ENCODE measurements at places on chromosomes 12 and 14.

- DNase-seq, result no peak
Observed at GRCh38 chr12:122184517-122184916, 1.6 kb downstream of the LRRC43 start.

GRCh38 chr12:11941606-11942337, 129.0 kb upstream of the BCL2L14 start:
- peak; percentile 93 for DNase-seq

DNA sequence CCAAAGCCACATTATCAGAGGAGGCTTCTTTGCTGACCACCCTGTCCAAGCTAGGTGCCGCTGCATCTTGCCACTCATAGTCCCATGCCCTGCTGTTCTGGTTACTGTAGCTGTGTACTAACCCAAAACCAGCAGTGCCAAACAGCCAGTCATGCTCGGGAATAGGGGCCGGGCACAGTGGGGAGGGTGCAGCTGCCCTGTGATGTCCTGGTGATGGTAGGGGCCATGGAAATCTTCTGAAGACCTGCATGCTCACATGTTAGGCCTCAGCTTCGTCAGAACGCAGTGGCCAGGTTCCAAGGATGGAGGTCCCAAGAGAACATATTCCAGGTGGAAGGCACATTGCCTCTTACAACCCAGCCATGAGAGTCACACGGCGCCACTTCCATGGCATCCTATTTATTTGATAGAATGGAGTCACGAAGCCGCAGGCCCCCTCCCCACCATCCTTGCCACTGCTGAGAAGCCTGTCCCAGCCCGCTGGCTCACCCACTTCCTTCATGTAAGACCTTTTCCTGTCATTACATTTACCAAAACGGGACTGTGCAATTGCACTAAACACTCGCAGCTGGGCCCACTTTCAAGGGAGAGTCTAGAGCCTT, 48.5 kb downstream of the FAM222A start:
- no peak for DNase-seq

DNA sequence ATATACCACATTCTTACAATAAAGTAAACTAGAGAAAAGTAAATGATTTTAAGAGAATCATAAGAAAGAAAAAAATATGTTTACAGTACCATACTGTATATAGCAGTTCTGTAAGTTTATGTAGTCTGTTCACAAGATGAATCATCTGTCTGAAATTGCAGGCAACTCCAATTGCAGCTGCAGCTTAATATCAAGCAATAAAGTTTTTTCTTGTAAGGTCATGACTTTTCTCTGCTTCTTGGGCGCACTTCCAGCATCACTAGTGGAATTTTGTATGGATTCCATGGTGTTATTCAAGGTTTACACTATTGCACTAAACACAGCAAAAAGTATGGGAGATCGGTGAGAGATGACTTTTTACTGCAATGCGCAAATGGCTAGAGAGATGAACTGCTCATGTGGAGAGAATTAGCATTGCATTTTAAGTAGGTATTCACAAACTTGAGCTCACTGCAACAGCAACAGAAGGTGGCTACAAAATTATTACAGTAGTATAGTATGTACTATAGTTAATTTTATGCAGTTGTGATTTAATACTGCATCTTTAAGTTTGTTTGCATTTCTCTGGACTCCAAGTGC, 445.4 kb upstream of the OR4E1 start:
- no peak for DNase-seq

GRCh38 chr12:52044292-52044983, 6.8 kb upstream of the NR4A1 start:
- peak; percentile 88 for DNase-seq

- DNase-seq, result no peak
Observed at GRCh38 chr14:38121320-38122020, 86.2 kb upstream of the SSTR1 start.

- no peak for DNase-seq
Observed at GRCh38 chr12:108193917-108194316, 64.8 kb downstream of the WSCD2 start.

- no peak for DNase-seq
Observed at GRCh38 chr12:42094277-42094676, 50.4 kb downstream of the GXYLT1 start.

DNA sequence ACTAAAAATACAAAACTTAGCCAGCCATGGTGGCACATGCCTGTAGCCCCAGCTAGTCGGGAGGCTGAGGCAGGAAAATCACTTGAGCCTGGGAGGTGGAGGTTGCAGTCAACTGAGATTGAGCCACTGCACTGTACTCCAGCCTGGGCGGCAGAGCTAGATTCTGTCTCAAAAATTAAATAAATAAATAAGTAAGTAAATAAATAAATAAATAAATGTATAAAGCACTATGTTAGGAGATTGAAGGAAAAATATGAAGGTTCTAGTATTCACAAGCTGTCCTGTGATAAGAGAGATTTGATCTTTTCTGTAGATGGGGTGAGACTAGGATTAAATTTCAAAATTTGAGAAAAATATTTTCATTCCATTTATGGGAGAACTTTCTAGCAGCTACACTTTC, 5.7 kb downstream of the DNAJC22 start:
- DNase-seq, result no peak

GRCh38 chr14:50308363-50308915, 3.6 kb downstream of the L2HGDH start:
- DNase-seq, result no peak
